ENCODE measurements at places on chromosomes 11 and 22.

DNA sequence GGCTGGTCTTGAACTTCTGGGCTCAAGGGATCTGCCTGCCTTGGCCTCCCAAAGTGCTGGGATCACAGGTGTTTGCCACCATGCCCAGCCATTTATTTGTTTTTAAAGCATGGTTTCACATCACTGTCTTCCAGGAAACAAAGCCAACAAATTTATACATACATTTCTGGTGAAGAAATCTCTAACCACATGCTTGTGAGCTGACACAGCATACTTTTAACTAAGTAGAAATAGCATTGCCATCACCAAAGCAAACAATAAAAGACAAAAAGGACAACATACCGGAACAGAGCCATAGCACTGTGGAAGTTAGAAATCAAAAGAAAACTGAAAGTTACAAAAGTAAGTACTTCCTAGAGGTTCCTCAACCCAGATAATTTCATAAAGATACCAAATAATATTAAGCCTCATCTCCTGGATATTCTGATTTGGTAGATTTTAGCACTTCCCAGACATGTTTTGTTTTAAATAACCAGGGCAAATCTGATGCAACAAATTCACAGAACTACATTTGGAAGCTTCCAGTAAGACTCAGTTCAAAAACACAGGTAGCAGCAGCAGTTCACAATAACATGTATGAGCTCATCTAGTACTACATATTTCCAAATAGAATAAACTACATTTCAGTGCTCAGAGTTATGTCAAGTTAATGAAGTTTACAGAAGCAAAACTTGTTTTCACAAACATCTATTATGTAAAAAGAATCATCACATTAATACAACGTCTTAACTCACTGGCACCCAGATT is 70.6 kb downstream of the RRAS2 start:
- DNase-seq = peak; percentile 90

- no peak for DNase-seq
These were observed 106.5 kb downstream of the ALX4 start for GRCh38 chr11:44203270-44204043.

DNA sequence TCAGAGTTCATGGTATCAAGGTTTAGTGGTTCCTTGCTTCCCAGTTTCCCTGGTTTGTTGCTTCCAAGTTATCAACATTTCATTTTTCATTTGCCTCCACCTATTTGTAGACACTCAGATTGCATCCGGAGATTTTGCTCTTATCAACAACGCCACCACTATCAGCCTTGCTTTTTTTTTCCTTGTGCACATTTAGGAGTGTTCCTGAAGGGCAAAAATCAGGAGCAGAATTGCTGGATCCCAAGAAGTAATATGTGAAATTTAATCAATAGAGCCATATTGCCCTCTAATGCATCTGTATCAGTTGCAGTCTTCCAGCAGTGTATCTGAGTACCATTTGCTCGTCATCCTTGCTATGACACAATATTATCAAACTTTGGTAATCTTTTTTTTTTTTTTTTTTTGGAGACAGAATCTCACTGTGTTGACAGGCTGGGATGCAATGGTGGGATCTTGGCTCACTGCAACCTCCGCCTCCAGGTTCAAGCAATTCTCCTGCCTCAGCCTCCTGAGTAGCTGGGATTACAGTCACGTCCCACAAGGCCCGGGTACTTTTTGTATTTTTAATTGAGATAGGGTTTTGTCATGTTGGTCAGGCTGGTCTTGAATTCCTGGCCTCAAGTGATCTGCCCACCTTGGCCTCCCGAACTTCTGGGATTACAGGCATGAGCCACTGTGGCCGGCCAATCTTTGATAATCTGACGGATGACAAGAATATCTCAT is 42.1 kb upstream of the SEPTIN5 start:
- no peak for DNase-seq

GRCh38 chr22:22935056-22935545 is 47.5 kb downstream of the IGLL5 start:
- DNase-seq = no peak

DNA sequence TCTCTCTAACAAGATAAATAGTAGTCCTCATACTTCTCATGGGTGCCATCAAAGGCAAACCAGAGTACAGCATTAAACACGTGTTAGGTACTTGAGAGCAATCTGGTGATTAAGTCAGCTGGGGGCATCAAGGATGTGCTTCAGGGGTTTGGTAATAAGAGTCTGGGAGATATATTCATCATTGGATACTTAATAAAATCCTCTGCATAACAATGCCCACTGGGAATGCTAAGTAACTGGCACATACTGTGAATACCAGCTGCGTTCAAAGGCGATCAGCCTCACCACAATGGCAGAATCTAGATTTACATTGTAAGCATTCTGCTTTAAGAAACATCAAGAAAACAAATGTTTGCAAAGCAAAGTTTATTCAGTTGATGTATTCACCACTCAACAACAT is 268.6 kb upstream of the PITPNB start:
- DNase-seq = no peak

GRCh38 chr11:43686207-43686606 is 5.7 kb downstream of the HSD17B12 start:
- DNase-seq = no peak

DNA sequence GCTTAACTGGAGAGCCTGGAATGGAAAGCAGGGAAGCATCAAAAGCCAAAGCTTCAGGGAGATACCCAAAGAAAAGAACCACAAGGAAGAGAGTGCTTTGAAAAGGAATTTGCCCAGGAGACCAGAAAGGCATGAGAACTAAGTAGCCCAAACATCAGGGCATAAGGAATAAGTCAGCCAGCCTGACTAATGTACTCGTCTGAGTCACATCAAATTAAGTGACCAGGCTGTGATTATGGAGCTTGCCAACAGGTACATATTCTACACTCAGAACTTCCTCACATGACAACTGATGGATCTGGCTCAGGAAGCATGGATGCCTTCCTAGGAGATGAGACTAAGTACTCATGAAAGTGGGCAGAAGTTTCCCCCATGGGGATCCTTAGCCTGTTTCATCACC is 366.7 kb downstream of the BUD13 start:
- no peak for DNase-seq

DNA sequence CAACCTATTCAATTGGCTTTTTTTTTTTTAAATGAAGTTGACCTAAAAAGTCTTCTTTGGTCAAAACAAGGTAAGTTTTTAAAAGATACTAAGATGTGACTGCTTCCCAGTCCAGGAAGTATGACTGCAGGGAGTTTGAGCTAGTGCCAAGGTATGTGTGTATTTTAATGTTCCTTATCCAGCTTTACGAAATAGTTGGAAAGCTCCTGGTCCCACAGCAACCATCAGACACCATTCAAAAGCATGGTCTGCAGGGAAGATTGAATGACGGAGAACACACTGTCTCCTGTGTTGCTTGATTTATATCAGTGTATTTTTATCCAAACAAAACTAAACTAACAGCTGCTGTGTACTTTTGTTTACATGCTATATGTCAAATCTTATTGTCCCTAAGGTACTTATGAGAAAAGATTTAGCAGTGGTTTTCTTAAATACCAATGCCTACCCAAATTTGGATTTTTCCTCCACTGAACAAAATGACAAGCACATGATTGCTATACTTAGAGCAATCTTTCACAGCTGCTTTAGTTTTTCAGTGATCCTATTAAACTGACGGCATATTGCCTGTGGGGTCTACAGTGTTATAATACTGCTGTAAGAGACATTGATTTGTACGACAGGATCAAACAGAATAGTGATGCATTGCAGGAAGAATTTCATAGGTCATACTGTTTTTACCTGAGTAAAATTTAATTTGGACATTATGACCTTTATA is 122.9 kb downstream of the DCDC1 start:
- peak; percentile 15 for DNase-seq

DNA sequence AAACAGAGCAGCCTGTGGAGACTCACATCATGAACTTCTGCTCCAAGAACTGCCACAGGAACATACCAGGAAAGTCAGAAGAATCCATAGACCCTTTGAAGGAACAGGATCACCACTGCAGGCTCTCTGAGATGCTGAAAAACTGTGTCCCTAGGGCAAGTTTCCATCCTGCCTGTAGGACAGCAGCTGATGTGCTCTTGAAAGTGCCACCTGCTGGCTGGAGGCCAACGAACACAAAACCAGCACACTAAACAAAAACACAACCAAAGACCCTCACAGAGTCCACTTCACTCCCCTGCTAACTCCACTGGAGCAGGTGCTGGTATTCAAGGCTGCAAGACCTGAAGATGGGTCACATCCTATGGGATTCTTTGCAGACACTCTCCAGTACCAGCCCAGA is 12.0 kb upstream of the NXPE1 start:
- no peak for DNase-seq

Data from EH (cell line).